ENCODE measurements at places on chromosomes 3 and 15. TPM values are rescaled to one million over a fixed set of nuclear protein-coding genes. Genes with fewer than 3 reads are reported as not detected.

DNA sequence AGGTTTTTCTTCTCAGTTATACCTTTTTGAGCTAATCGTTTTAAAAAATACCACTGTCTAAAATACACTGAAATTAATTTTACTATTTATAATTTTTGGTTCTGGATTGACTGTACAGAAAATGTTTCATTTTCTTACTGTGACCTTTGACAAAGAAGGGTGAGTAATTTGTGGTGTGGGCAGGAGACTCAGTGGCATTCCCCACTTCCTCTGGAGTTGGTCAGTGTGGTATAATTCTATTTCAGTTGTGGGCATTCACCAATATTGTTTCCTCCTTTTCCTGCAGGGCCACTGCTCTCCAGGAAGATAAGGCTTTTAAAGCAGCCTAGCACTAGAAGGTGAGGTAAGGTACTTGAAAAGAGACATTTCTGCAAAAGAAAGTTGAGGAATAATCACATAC lies 6.5 kb downstream of the DAG1 start:
- H3K27ac ChIP-seq: no peak overlapping the region
- no peak overlapping the region for H3K4me3 ChIP-seq
- H3K36me3 ChIP-seq: peaks cover 8% of the 10 kb centered on the region
- no peak for DNase-seq
- H3K27me3 ChIP-seq: no peaks in the 10 kb centered on the region
- peaks cover 18% of the 10 kb centered on the region for H3K4me1 ChIP-seq

Gene IL12A
- total RNA-seq: 1.9 TPM

- H3K27ac ChIP-seq: no peak overlapping the region
- no peak overlapping the region for H3K4me3 ChIP-seq
- H3K27me3 ChIP-seq: peaks cover 17% of the 10 kb centered on the region
- no peak for DNase-seq
- peaks cover 8% of the 10 kb centered on the region for H3K4me1 ChIP-seq
- no peaks in the 10 kb centered on the region for H3K36me3 ChIP-seq
These were observed 128.3 kb downstream of the WDR76 start for GRCh38 chr15:43955140-43955539.

DNA sequence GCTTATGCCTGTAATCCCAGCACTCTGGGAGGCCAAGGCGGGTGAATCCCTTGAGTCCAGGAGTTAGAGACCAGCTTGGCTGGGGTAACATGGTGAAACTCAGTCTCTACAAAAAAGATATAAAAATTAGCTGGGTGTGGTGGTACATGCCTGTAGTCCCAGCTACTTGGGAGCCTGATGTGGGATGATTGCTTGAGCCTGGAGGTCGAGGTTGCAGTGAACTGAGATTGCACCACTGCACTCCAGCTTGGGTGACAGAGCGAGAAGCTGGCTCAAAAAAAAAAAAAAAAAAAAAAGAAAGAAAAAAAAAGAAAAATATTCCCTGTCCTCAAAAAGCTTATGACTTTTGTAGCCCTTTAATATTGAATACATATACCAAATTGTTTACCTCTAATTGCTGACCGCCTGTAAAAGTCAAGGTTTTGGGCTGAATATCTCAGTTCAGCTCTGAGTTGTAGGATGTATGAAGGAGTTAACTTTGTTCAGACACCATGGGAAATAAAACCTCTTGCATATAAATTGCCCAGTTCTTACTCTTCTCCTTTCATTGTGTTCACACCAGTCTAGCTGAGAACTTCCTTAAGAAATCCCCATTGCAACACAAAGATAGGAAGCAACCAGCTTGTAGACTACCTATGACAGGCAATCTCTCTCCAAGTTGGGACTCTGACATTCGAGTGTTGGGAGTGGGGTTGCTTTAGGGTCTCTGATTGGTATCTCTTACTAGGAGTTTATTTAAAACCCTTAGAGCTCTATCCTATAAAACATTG lies 97.6 kb upstream of the RASGRP1 start:
- no peak overlapping the region for H3K27ac ChIP-seq
- no peaks in the 10 kb centered on the region for H3K36me3 ChIP-seq
- peaks cover 24% of the 10 kb centered on the region for H3K27me3 ChIP-seq
- no peak overlapping the region for H3K4me3 ChIP-seq

GRCh38 chr3:128068156-128068620 lies 16.0 kb downstream of the SEC61A1 start:
- H3K4me1 ChIP-seq: peaks cover 7% of the 10 kb centered on the region
- no peak overlapping the region for H3K27ac ChIP-seq
- no peak for DNase-seq
- H3K4me3 ChIP-seq: no peak overlapping the region

DNA sequence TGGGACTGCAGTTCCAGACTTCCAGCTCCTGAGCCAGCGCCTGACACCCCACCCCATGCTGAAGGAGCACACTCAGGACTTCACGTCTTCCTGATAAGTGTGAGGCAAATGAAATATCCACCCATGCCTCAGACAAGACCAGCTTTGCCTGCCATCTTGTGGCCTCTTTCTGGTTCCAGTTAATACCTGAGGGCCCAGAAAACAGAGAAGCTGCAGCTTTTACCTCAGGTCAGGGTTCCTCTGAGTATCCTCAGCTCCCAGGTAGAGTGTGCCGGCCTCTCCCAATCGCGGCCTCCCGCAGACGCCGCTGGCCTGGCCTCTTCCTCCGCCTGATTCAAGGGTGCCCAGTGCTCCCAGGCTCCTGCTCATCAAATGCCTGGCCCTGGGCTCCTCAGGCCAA lies 5.1 kb upstream of the KLHL6 start:
- no peaks in the 10 kb centered on the region for H3K27me3 ChIP-seq
- H3K36me3 ChIP-seq: no peaks in the 10 kb centered on the region
- no peak for DNase-seq
- H3K4me3 ChIP-seq: no peak overlapping the region
- H3K27ac ChIP-seq: no peak overlapping the region
- no peaks in the 10 kb centered on the region for H3K4me1 ChIP-seq
